Large intestine (tissue), 12 donors: ENCODE measurements at places on chromosomes 6 and 20.

DNA sequence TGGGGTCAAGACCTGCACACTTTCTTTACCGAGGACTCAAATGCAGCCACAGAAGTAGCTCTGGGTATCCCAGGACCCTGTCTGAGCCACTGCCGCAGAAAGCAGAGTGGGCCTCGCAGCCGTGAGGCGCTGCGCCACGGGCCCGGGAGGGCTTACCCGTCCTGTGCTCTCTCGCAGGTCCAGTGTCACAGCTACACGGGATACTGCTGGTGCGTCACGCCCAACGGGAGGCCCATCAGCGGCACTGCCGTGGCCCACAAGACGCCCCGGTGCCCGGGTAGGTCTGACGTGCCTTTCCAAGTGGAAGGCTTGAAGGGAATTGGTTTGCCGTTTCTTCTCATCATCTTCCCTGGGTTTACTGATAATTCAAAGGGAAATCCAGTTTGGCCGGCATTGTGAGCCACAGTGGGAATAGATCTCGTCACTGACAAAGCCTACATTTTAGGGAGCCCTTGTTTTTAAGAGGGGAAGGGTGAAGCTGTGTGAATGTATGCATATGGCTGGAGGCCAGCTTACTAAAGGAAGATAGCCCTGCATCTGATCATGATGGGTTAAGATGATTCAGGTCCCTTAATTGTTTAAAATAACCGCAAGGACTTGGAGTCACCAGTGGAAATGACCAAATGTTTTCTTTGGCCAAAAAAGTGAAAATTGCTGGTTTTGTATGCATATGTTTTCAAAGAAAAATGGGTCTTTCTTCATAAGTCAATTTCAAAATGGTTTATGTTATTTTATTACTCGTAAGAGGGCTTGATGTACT, 86.6 kb downstream of the SMOC2 start:
- DNase-seq: no peak

DNA sequence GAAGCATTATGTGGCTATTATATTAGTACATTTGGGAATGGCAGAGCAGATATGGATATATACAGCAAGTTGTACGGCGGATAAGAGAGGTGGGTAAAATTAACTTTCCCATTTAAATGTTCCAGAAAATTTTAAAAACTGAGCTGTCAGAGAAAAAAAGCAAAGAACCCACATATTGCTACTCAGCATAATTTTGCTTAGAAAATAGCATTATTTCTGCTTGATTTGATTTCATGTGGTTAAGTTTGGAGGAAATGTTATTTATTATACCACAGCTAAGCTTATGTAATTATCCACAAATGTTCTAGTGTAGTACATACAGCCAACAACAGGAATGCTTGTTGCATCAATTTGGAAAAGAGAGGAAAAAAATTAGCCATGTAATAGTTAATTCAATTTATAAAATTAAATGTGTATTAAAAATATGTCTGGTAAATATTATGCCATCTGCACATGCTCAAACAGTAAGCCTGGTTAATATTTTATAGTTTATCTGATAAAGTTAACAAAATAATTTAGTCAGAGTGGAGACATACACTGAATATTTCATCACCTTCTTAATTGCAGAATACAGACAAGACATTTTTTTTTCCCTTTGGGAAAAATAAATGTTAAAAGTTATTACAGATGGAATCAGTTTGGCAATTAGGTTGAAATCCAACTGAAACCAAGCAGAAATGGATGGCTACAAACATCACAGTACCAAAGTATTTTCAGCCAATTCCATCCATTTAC, 172.1 kb upstream of the ID4 start:
- DNase-seq: no peak

- DNase-seq: no peak
Observed at GRCh38 chr6:134870677-134871498, 79.0 kb downstream of the ALDH8A1 start.

DNA sequence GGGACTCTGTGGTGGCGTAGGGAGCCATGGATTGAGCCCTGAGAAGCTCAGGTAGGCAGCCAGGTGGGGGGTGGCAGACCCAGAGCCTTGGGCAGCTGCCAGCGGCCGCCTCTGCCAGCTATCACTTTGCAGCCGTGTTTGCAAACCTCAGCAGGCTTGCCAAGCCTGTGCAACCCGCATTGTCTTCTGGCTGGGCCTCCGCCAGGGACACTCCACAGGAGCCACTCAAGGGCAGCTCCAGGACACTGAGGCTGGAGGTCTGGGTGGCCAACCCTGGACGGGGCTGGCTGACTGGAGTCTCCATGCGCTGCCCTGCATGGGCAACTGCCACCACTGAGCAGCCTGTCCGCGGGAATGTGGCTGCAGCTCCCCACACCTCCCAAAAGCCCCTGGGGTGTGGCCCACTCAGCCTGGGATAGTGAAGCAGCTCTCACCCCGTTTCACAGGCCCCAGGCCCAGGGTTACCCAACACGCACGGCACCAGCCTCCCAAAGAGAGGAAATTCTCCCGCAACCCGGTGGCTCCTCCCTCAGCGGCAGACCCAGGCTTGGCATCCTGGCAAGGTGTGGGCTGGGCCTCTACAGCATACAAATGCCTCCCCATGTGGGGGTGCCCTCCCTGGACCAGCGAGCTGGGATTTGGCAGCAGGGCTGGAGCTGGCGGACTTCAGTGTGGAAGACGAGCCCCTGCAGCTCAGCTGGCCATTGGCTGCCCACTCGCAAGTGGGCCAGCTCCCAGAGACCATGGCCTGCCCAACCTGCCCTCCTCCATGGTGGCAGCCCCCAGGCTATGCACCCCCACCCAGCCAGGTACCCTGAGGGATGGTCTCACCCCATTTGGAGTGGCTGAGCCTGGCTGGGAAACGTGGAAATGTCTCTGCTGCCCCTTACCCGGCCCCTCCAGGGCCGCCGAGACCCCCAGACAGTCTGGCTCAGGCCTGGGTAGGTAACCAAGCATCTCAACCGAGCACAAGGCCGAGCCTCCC, 2.9 kb downstream of the CHRNA4 start:
- DNase-seq: no peak

- no peak for DNase-seq
Observed at GRCh38 chr6:91659891-91660290, 1073.0 kb upstream of the MAP3K7 start.

- no peak for DNase-seq
Observed at GRCh38 chr20:51004781-51005180, 18.1 kb downstream of the KCNG1 start.

- no peak for DNase-seq
Observed at GRCh38 chr6:49326347-49326746, 136.7 kb downstream of the MMUT start.

DNA sequence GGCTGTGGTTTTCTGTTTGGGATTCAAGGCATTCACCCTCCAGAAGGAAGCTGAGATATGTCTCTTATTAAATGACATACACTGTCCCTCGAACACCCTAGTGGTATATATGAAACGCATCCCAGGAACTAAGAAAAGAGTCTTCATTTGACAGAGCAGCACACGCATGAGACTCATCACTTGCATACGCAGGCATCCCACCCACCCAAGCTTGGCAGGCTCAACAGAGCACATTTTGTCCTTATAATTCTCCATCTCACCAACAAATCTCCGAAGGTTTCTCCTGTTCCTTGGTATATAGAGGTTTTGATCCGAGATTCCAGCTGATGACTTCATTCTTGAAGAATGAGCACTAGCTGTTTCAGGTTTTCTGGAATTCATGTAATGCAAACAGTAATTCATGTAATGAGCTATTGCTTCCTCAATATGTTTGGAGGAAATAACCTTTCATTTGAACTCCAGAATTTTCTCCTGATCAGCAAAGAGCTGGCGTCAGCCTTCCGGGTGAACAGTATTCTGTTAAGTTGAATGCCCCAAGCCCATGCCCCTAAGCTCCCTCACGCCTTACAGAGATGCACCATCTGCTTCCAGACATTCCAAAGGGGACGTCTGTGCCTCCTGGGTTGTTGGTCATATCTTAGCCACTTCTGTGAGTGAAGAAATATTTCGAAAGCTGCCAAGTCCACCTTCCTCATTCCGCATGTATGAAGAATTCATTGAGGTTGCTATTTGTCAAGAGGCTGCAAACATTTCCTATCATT, 66.0 kb upstream of the CDH4 start:
- peak; percentile 29 for DNase-seq

DNA sequence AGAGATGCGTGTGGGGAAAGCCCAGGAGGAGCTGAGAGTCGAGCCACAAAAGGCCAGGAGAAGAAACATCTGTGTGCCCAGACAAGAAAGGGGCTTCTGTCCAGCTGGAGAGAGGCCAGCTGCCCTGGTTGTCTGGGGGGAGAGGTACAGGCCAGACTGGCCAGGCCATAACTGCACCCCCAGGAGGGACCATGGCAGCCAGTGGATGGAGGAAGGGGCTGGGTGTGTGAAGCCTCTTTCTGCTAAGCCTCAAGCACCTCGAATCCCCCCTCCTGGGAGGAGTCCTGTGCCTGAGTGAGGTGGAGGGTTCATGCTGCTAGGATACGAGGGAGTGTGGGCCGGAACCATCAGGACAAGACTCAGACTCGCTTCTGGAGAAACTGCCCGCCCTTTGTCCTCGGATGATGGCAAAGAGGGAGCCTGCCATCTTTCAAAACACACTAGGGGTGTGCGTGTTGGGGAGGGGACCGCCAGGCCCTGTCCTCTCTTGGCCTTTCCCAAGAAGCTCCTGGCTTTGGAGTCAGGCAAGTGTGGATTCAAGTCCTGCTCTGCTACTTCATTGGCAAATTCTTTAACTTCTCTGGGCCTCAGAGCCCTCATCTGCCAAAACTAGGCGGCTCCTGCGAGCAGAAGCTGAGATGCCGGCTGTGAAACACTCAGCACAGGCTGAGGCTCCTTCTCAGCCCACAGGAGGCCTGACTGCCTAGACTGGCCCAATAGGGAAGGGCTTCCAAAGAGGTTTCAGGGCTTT, 90.3 kb downstream of the ASXL1 start:
- no peak for DNase-seq

DNA sequence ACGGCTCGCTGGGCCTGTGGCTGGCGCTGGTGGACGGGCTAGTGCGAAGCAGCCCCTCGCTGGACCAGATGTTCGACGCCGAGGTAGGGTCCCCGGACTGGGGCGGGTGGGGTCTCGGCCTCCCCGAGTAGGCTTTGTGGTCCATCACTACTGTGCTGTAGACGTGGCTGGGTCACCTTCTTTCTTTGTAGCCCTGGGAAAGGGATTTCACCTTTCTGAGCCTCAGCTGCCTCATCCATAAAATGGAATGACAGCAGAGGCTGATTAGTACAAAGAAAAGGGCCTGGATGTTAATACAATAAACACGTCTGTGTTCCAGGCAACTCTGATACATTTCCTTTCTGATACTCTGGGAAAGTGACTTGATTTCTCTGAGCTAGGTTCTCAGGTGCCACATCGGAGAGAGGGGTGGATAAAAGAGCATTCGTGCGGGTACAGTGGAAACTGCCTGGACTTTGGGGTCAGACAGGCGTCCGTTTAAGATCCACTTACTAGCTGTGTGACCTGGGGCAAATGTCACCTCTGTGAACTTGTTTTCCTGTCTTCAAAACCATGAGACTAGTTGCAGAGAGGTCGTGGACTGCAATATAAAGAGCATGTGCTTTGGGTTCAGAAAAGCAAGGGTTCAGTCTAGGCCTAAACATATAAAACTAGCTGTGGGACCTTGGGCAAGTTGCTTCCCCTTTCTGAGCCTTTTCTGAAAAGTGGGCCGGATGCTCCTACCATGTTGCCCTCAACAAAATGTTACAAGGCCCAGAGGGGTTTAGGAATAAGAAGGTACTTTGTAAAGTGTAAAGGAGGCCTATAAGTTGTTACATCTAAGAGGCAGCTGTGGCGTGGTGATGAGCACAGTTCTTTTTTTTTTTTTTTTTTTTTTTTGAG, 896 bp downstream of the SYS1 start:
- peak; percentile 55 for DNase-seq

GRCh38 chr6:24882835-24883555, 52.8 kb downstream of the RIPOR2 start:
- DNase-seq: no peak

DNA sequence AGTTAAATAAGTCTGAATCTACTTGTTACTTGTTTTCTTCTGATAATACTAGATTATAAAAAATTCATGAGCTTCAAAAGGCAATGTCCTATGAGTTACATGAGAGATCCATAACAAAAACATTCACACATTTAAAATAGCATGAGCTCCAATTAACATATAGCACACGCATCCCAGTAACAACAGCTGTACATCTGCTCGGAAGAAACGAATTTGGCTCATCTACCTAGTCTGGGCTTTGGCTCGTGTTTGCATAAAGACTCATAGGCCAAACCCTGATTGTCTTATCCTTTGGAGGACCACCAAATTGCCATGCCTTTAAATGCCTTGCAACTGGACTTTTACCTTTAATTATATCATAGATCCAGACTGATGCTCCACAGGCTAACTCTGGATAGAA, 259.7 kb upstream of the CHD6 start:
- DNase-seq: no peak

GRCh38 chr20:10594296-10594868, 79.4 kb downstream of the JAG1 start:
- no peak for DNase-seq

- DNase-seq: no peak
Observed at GRCh38 chr20:64168381-64169090, 4.3 kb downstream of the MYT1 start.

- DNase-seq: peak; percentile 70
Observed at GRCh38 chr6:15996030-15996429, 132.9 kb upstream of the MYLIP start.

GRCh38 chr20:14208956-14209355, 128.5 kb downstream of the FLRT3 start:
- DNase-seq: no peak

DNA sequence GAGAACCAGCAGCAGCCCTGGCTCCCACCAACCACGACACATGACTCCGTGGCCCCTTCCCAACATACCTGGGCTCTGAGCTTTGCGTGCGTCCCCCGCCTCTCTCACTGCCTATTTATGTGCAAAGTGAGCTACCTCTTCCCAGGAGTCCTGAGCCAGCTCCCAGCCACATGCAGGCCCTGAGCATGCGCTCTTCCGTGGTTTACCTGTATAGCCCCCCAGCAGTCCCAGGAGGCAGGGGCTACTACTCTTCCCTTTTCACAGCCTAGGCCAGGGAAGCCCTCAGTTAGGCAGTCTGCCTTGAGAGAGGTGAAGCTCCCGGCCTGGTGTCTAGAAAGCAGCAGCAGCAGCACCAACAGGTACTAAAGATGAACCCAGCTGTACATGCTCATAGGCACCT, 114.8 kb upstream of the CDYL start:
- DNase-seq: no peak

DNA sequence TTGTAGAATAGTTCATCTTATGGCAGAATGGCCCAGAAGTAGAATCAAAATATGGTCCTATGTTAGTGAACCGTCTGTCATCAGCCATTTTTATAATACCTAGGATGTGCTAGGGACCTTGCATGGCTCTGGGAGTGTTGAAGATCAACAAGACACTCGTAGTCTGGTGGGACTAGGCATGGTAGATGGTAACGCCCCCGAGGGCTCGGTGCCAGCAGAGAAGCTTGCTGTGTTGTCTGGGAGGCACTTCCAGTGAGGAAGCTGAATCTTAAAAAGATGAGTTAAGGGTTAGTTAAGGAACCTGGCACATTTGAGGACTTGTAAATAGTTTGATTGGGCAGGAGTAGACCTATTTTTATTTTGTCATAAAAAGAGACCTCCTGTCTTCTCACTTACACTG, 82.4 kb downstream of the MAP3K4 start:
- no peak for DNase-seq
